Ascending aorta (tissue), 2 donors: ENCODE measurements at places on chromosomes 4 and X.

GRCh38 chrX:129540068-129540653, at the start of gene OCRL:
Gene OCRL, plus strand, starts transcription at chrX:129540259. Its CDS starts 181 bp downstream, at chrX:129540440.
- peak; percentile 79 for DNase-seq

DNA sequence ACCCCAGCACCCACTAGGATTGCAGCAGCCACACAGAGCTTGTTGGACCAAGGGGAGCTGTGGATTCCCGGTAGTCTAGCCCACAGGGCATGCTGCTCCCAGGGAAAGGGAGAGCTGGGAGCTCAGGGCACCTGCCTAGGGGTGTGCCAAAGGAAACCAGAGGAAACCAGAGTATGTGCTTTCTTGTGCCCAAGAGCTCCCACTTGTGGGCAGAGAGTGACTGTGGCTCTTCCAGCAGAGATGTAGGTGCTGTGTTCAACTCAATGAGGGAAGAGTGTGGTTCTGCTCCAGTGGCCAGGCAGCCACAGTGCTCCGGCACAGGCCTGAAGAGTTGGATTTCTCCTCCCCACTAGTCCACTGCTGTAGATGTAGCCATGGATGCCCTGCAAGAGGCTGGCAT, 1050.0 kb upstream of the INTU start:
- no peak for DNase-seq

DNA sequence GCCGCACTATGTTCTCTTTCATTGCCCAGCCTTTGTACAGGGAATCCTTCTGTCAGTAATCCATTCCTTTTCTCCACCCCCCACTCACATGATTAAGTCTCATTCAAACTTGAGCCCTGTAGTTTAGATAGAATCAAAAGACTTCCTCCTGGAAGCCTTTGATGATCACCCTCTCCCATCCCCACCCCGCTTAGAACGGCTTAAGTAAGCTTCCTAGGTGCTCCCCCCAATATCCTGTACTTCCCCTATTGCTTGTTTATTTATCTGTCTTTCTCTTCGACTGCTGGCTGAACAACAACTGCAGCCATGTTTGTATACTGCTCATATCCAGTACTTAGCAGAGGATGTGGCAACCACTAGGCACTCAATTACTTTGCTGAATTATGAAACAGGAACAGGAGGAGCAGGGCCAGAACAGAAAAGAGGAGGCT, 38.5 kb upstream of the GPC3 start:
- no peak for DNase-seq

- no peak for DNase-seq
These were observed 38.5 kb upstream of the UGT2B7 start for GRCh38 chr4:69057620-69058409.

DNA sequence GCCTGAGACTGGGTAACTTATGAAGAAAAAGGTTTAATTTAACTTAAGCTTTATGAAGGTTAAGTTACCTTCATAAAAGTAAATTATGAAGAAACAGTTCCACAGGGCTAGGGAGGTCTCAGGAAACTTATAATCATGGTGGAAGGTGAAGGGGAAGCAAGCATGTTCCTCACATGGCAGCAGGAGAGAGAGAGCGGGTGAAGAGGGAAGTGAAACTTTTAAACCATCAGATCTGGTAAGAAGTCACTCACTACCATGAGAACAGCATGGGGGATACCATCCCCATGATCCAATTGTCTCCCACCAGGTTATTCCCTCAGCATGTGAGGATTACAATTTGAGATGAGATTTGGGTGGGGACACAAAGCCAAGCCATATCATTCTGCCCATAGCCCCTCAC, 944.7 kb upstream of the NDST4 start:
- DNase-seq, result no peak

- DNase-seq, result no peak
These were observed 7.5 kb downstream of the AMER1 start for GRCh38 chrX:64198036-64198435.

DNA sequence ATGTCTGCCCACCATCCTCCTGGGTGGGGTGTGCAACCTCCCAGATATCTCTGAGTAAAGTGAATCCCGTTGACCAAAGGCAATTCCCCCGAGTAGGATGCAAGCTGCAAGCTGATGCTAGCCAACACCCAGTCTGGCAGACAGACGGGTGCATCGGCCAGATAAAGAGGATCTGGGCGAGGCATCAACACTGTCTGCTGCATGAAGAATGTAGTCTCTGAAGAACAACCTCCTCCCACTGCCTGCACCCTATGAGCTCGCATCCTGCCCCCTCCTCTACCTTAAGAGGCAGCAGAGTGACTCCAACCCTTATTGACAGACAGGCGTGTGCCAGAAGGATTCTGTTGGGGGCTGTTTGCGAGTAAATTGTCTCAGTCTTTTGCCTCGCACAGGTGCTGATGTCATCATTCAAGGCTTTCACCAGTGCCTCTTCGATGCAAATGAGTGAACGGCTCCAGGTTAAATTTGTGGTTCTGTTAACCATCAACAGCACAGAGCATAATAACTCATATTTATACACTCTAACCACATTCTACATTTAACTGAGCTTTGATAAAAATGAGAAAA, 546.9 kb downstream of the BCOR start:
- no peak for DNase-seq

DNA sequence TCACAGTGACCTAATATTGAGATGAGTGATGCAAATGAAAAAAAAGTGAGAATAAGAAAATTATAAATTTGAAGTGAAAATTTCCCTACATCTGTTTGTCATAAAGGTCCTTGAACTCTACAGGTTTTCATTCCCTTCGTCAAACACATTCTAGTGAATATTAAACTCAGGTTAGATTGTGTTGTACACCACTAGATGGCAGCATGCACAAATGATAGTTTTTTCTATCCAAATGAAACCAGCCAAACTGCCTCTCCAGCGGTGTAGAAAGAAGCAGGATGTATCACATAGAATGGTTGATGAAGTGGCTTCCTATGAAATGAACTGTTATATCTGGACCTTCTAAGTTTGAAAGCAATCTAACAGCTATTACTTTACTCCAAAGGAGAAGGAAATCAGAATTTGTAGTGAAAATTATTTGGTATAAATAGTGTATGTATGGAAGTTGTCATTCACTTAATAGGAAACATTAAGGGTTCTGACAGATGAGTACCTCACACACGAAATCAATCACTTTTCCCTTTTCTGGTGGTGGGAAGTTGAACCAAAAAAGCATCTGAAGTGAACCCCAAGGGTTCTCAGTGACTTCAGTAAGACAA, 382.7 kb downstream of the UNC5C start:
- DNase-seq, result no peak

GRCh38 chrX:19839770-19840254, 47.6 kb downstream of the SH3KBP1 start:
- DNase-seq, result no peak
